ENCODE measurements at places on chromosomes 16 and 17.

DNA sequence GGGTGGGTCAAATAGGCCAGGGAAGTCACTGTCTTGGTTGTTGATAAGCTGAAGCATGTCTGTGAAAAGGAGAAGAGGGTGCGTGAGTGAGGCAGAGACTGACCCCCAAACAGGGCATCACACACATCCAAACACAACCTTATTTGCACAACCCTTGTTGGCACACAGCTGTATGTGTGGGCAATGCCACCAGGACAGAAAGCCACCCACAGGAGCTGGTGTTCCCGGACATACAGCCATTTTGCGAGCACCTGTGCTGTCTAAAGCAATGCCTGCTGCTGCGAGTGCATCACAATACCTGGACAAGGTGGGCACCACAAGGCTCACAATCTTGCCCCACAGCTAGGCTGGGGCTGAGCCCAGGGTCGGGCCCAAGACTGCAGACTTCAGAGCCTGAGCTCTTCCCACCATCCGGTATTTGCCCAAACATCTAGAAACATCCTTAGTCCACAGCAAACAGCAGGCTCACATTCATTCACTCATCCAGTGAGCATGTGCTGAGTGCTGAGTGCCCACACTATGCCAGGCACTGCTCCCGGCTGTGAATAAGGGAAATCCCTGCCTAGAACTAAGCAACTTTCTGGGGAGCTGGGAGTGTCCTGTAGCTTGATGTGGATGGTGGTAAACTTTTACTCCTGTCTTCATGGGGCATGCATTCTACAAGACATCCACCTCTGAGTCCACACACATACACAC, 16.2 kb downstream of the SREBF1 start:
- DNase-seq = no peak

DNA sequence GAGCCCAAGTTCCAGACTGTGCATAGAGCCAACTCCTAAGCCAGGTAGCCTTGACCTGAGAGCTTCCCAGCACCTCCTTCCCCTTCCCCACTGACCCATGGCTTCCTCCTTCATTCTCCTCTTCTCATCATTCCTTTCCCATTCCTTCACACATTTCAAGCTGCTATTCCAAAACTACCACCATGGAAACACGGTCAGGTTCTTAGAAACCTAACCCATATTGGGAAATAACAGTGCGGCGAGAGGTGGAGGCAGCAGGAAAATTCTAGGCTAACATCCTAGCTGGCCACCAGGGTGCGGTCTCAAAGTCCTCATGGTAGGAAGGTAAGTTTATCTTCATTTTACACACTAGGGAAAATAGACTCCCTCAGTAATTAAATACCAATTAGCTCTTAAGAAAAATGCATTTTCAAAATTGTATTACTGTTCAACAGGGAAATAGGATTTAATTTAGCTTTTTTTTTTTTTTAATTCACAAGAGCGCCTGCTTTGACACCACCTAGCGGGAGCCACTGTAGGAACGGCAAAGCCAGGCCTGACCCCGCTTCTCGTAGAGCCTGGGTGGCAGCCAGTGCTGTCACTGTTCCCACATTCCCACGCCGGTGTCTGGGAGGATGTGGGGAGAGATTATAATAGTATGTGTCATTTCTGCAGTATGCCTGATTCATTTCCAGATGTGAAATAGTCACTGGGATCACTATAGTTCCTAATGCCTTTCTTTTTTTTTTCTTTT, 14.0 kb upstream of the SPHK1 start:
- DNase-seq = peak; percentile 90

GRCh38 chr16:81630635-81631031, 148.5 kb upstream of the PLCG2 start:
- no peak for DNase-seq

- DNase-seq = no peak
Measured at GRCh38 chr17:32971171-32971570, 20.5 kb upstream of the SPACA3 start.

- DNase-seq = no peak
Measured at GRCh38 chr17:2681650-2682049, 29.9 kb downstream of the CLUH start.

GRCh38 chr16:5065813-5066212, at the start of gene C16orf89:
TSS of gene C16orf89 (minus strand) at chr16:5065956. CDS start at chr16:5065908, 48 bp downstream.
- no peak for DNase-seq

- DNase-seq = no peak
Measured at GRCh38 chr17:69757688-69758430, 317.2 kb upstream of the KCNJ16 start.

GRCh38 chr17:48374650-48375230, 55.3 kb downstream of the SKAP1 start:
- no peak for DNase-seq

GRCh38 chr16:86410529-86410928, 99.8 kb upstream of the FOXF1 start:
- DNase-seq = no peak

DNA sequence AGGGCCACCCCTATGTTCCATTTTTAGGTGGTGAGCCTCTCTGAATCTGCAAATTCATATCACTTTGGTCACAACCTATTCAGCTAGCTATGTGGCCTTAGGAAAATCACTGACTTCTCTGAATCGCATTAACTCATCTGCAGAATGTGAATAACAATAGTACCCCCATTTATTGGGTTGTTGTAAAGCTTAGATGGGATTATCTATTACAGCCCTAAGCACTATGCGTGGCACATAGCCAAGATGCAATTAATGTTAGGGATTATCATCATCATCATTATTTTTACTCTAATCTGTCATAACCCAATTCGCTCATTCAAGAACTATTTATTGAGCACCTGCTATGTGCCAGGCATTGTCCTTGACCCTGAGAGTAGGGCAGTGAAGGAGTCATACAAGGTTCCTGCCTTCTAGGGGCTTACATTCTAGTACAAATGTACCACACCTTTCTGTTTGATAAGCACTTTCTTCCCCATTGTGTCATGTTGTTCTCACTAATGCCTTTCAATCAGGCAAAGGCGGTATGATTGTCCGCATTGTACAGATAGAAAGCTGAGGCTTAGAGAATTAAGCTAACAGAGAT, 38.5 kb downstream of the CHD9 start:
- no peak for DNase-seq

DNA sequence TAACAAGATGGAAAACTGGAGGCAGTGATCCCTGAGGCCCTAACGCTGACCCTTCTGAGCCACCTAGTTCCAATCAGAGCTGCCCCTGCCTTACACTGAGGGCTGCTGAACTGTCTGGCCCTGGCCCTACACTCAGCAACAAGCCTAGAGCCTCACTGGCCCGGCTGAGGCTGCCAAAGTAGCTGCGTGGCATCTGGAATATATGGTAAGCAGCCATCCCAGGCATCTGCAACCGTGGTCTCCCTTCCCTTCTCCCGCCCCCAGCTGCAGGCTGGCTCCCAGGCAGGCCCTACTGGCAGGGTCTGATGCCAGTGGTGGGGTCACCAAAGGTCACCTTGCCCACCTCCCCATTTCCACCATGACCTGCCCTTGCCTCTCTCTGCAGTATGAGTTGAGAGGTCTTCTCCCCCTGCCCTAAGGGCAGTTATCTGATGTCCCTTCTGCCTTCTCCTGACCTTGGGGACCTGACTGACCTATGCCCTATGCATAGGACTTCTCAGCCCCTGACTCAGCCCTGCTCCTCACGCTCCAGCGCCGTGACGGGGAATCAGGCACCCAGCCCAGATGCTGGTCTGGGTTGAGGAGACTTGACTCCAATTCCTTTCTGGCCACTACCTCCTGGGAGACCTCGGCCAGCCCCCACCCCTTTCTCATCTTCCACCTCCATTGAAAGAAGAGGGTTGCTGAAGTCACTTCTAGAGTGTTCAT, 45.3 kb downstream of the CPNE2 start:
- DNase-seq = no peak

- DNase-seq = no peak
Measured at GRCh38 chr17:63361182-63361581, 84.9 kb downstream of the CYB561 start.

DNA sequence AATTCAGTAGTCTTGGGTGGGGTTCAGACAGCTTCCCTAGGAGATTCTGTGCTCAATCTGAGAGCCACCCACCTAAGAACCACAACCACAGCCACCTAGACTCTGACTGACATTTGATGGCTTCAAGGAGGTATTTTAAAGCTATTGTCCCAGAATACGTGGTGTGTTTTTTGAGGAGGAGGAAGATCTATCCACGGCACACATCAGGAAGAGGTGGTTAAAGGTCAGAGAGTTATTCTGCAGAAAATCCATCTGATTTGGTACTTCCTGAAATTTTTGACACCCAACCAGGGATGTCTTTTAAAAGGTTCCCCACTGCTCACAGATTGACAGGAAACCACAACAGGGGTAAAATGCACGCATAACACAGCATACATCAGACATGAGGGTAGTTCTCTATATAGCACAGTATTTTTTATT, 25.1 kb downstream of the SMARCE1 start:
- DNase-seq = no peak

- DNase-seq = no peak
Measured at GRCh38 chr17:9044772-9045463, 23.6 kb downstream of the NTN1 start.

- no peak for DNase-seq
Measured at GRCh38 chr16:65142276-65142675, 20.4 kb upstream of the CDH11 start.

GRCh38 chr16:67301080-67301782, 21.9 kb downstream of the PLEKHG4 start:
- no peak for DNase-seq

DNA sequence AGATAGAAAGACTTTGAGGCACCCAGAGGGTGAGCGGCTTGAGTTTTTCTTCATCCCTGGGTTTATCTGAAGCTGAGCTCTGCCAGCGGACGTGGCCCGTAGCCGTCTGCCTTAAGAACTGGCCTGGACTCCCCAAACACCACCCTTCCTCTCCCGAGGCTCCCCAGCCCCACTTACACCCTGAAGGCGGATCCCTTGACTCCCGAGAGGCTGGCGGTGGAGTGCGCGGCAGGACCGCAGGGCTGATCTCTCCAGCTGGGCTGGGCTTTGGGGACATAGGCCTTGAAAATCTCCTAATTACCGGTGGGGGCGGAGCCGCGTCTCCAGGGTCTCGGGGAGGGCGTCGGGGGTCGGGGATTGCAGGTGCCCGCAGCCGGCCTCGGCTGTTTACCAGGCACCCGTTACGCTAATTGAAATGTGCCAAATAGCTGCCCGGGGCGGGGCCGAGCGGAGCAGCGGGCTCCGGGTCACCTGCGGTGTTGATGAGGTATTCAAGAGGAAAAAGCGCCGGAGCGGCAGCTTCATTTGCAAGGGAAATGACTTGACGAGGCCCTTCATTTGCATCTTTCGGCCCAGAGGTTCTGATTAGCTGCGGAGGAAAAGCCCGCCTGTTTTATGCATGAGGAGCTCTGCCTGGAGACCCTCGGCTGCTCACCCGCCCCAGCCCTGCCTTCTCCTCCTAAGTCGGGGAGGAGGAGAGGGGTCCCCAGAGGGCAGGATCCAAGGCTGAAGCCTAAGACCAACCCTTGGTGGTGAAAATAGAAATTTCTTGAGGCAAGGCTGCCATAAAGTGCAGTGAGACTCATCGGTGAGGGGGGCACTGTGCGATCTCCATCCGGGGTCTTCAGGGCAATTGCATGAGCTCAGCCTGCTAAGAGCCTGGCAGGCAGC, 100.7 kb downstream of the MGAT5B start:
- DNase-seq = no peak

DNA sequence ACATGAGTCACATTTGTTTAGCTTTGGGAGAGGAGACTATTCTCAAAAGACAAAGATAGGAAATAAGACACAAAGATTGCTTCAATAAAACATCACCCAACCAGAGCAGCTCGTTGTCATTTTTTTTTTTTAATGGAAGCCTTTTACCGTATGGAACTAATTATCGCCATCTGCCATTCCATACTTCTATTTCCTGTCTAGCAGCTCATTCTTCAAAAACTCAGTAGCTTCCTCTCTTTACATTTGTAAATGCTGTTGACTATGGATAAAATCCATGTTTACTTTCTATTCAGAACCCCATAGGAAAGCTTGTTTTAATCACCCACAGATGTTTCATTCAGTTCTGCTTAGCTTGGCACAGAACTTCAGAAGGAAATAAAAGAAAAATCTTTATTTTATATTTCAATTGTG, 110.0 kb upstream of the PSMD7 start:
- no peak for DNase-seq

- DNase-seq = no peak
Measured at GRCh38 chr16:10693889-10694288, 841 bp downstream of the TEKT5 start.

- no peak for DNase-seq
Measured at GRCh38 chr17:62809656-62810055, 1.5 kb upstream of the MARCHF10 start.
